ENCODE measurements at places on chromosomes 12 and 14.

DNA sequence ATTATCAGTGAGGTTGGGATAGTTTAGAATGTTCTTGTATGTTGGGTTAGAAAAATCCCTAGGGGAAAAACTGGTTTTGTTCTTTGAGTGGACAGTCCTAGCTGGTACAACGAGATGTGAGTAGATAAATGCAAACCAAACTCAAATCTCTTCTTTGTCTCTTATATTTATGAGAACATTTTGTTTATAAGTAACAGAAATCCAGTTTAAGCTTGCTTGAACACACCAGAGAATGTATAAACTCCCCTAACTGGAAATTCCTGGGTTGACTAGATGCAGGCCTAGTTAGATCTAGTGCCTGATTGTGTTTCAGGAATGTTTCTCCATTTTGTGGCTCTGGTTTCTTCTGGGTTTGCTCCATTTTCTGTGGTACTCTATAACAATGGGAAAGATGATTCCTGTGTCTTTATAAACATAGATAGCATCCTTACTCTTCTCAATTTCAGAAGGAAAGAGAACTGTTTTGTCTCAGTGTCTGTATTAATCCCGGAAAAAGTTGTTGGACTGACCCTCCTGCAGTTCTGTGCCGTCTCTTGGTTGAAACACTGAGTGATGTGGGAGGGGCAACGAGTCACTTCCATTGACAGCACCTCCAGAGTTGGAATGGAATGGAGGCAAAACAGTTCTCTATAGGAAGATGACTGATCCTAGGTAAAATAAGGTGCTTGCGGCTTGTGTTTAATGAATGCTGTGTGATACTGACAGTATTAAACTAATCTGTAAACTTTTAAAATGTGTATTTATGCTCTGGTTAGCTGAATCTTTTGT is 244.8 kb downstream of the TMTC2 start:
- DNase-seq: no peak

DNA sequence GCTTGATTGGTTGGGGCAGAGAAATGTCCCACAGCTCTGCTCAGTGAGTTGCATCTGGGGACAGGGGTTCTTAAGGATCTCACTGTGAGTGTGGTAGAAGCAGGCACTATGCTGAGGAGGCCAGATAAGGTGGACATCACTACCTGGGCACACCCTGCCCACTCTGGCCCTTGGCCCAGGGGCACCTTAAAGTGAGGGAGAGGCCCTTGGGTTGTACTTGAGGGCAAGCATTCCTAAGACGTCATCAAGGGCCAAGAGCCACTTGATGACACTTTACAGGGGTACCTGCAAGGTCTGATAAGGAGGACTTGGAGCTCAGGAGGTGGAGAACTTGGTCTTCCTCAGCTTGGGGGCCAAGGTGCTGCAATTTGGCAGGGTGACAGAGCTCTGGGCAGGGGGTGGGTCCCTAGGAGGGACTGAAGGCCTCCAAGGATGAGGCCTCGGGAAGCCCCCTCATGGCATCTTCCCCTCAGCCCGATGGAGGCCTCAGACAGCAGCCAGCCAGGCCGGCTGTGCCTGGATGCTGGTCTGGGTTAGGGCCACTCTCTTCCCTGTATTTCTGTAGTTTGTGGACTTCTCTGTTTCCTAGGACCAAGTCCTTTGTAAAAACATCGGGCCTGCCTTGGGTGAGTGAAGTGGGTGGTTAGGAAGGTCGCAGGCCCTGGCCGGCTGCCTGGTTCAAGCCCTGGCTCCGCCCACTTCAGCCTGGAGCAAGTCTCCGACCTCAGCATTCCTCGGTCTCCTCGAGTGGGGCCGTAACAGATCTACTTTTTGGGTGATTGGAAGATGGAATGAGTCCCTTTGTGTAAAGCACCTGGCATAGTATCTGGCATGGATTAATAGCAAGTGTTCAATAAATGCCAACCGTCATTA is 24.8 kb downstream of the GPR68 start:
- DNase-seq: no peak

GRCh38 chr12:56157201-56158028 is 744 bp upstream of the MYL6 start:
- DNase-seq: peak; percentile 83

- peak; percentile 61 for DNase-seq
Measured at GRCh38 chr12:112875608-112876007, 31.2 kb upstream of the OAS1 start.

DNA sequence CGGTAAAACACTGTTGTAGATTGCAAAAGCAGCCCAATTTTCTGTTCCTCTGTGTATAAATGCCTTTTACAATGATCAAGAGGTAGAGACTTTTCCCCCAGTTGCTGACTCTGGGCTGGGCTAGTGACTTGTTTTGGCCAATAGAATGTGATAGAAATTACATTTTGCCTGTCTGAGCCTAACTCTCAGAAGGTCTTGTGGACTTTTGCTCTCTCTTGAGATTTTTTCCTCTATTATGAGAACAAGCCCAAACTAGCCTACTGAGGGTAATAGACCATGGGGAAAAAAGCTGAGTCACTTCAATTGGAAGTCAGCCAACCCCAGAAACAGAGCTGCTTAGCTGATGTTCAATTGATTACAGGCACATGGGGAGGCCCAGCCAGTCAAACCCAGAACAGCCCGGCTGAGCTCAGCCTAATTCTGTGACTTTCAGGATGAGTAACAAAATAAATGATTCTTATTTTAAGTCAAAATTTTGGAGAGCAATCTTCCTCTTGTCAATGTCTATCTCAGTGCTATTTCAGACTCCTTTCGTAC is 61.4 kb downstream of the MYF5 start:
- peak; percentile 81 for DNase-seq

GRCh38 chr12:13178568-13179210 is 17.8 kb upstream of the EMP1 start:
- no peak for DNase-seq

DNA sequence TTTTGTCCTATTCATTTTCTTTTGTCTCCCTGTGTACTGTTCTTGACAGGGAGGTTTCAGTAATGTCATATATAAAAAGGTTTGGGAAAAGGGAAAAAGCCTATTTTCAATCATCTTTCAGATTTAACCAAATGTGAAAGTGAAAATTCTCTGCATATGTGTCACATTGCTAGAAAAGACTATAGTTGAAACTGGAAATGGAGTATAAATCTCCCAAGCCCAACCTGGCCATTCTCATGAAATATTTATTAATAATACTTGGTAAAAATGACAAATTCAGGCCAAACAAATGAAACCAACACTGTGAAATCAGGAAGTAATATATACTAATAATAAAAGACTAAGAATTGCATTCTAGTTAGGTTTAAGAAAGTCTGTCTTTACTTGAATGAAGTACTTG is 1129.2 kb downstream of the SLC16A7 start:
- no peak for DNase-seq

DNA sequence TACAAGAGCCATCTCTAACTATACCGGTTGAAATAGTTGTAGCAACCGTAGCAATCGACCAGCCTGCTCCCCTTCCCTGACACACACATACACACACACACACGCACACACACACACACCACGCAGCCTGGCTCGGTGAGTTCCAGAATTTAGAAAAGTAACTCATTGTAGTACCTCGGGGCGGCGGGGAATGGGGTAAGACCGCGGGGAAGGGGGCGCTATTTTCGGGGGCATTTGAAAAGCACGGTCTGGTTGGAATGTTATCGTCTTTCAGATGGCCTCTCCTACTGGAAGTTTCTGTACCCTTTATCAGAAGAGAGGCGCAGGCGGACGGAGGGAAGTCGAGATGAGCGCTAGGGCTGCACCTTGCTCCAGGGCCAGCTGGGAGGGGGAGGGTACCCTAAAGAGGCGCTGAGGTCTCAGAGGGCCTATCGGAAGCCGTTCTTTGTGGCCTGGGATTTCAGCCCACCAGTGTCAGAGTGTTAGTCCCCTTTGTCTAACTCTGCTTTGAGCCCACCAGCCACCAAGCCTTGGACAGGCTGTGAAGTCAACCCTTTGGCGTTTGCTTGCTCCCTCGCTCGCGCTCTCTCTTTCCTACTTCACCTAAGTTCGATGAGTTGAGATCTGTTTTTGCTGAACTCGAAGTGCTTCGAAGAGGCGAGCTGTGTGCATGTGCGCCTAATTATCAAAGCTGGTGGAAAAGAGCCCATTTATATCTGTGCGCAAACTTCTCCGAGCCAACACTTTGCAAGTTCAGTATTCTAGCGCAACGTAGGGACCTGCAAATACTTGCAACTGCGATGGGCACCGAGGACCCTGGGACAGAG is 837 bp downstream of the COL2A1 start:
- DNase-seq: peak; percentile 56

DNA sequence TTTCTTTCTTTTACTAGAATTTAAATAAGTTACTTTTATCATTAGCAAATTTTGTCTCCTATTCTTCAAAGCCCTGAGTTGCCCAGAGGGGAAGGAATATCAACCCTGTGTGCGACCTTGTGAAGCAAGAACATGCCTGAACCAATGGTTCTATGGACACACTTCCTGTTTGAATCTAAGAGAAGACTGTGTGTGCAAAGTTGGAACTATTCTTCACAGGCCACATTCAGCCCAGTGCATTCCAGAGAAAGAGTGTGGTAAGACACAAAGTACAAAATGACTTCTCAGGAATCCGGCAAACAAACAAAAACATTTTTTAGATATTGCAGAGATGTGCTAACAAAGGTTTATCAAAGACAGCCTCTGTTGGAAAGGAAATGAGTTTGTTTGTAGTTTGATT is 90.8 kb upstream of the PTPRQ start:
- DNase-seq: no peak

GRCh38 chr14:100297320-100298300 is 8.6 kb downstream of the SLC25A29 start:
- DNase-seq: peak; percentile 87

GRCh38 chr12:117570608-117571007 is 209.2 kb upstream of the NOS1 start:
- DNase-seq: no peak

GRCh38 chr12:6323340-6323994 is 13.0 kb downstream of the PLEKHG6 start:
- peak; percentile 86 for DNase-seq

DNA sequence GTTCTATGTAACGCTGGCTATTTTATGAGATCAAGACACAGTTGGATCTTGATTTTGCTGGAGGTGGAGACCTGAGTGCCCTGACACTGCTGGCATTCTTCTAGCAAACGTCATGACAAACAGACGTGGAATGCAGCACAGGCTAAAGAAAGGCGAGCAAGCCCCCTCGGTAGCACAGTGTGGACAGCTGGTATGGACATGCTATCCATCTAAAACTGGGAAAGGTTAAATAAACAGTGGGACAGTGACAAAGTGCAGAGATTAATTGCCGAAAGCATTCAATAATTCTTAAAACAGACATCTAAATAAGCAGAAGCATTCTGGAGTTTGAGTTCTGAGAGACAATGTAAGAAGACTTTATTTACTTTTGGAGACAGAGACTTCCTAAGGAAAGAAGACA is 237.2 kb downstream of the FBXL14 start:
- DNase-seq: no peak

DNA sequence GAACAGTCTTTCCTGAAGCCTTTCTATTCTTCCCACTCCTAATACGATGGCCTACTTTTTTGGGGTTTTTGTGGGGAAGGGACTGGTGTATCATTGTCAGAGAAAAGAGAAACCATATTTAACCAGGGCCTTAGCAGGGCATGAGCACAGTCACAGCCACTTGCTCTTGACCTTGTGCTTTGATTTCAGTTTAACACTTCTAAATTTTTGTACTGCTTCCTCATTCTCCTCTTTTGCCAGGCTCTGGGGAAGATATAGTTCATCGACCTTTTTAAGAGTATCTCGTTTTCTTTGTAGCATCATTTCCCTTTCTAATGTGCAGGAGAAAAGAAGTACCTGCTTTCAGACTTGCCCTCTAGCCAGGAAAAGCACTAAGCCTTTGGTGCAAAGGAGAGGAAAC is 2.2 kb downstream of the ZBTB1 start:
- no peak for DNase-seq

GRCh38 chr12:127398016-127398710 is 868.8 kb upstream of the TMEM132C start:
- DNase-seq: no peak

DNA sequence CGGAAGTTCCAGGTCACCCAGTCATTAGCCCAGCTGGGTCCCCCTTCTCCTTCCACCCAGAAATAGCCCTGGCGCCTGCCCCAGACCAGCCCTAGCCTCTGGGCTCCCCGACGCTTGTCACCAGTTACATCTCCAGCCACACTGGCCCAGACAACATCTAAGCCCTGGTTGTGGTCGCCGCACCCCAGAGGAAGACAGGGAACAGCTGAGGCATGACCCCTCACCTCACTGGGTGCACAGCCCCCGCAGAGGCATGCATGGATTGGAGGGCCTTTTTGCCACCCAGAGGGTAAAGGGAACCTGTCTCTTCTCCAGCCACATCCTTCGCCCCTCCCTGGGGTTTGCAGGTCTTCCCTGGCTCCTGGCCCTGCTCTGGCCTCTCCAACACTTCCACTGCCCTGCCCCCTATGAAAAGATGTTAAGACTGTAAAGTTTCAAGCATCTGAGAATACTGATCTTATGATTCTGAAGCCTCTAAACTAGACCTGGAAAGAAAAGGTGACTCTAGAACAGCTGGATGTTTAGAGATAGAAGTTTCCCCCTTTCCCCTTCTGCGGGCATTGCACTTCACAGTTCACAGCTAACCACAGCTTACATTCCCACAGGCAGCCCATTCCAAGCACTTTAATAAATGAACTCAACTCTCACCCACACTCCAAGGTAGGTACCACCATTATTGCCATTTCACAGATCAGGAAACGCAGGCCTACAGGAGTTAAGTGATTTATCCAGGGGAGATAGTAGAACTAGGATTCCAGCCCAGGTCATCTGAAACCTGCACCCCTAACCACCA is 14.7 kb downstream of the TMEM119 start:
- DNase-seq: no peak

GRCh38 chr12:25718081-25718731 is 165.1 kb upstream of the LMNTD1 start:
- DNase-seq: no peak

DNA sequence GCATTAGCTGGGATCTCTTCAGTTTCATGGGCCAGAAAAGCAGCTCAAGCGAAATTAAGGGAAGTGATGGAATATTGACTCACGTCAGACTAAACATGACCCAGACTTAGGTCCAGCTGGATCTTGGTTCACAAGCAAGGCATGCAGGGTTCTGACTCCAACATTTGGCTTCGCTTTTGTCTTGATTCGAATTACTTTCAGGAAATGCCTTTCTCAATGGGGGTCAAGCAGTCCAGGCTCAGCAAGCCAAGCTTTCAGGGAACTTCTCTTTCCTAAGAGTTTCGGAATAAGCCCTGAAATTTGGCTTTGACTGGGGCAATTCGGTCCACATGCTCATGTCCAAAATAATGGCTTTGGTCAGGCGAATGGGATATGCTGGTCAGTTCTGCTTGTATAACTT is 678.7 kb upstream of the TMEM132C start:
- no peak for DNase-seq

DNA sequence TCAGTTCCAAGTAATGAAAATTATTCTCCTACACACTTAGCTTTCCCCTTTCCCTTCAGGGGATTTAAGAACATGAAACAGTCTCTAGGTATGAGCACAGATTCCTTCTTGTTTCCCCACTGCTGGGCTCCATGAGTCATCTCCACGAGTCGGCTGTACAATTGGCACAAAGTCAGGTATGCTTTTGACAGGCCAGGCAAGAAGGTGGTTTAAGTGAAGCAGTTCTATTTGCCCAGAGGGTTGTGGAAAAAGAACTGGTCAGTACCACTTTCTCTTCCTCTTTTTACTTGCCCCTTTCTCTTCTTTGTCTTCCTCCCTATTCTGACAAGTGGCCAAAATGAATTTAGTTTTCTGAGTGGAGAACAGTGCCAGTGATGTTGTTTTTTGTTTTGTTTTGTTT is 16.3 kb downstream of the DYNC1H1 start:
- no peak for DNase-seq
